ENCODE measurements at places on chromosomes 2 and 18.

DNA sequence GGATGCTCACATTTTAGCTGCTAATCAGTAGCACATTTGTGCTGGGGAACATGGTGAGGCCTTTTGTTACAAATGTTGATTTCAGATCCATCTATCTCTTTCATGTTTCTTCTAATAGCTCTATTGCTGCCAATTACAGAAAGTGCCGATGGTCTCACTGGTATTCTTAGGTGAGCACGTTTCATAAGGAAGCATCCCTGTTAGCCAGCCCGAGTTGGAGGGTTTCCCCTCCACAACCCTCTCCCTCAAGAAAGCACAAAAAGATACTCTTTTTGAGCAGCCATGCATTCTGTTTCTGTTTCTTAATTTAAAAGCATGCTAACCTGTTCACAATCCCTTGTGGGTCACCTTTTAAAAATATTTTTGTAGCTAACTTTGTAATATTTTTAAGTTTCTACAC is 30.8 kb upstream of the ST8SIA5 start:
- no peak for DNase-seq

DNA sequence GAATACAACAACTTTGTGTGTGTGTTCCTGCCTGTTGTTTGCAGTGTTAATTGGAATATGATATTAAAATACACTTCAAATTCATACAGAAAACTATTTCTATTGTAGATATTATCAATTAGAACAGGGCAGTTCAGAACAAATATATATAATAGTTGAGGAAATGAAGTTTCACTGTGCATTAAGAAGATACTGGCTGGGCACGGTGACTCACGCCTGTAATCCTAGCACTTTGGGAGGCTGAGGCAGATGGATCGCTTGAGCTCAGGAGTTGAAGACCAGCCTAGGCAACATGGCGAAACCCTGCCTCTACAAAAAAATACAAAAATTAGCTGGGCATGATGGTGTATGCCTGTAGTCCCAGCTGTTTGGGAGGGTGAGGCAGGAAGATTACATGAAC is 79.3 kb downstream of the ASAP2 start:
- no peak for DNase-seq

DNA sequence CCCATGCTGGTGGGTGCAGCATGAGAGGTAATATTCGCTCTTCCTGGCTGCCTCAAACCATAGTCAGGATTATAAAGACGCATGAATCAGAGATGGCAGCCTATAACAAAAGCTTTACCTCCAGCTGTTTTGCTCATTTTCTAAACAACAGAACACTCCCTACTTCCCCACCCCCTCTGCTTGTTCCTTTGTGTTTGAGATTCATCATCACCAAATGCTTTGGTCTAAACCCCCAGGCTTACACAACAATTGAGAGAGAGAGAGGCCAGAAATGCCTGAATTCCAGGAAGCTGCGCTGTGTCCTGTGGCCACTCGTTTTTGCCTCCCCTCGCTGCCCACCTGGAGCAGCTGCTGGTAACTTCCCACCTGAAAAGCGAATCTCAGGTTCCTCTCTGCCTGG is 78.8 kb upstream of the CAPN13 start:
- no peak for DNase-seq

- peak; percentile 17 for DNase-seq
These were observed 26.8 kb upstream of the MC5R start for GRCh38 chr18:13797157-13797611.

GRCh38 chr2:199378948-199379650 is 78.6 kb downstream of the SATB2 start:
- no peak for DNase-seq

DNA sequence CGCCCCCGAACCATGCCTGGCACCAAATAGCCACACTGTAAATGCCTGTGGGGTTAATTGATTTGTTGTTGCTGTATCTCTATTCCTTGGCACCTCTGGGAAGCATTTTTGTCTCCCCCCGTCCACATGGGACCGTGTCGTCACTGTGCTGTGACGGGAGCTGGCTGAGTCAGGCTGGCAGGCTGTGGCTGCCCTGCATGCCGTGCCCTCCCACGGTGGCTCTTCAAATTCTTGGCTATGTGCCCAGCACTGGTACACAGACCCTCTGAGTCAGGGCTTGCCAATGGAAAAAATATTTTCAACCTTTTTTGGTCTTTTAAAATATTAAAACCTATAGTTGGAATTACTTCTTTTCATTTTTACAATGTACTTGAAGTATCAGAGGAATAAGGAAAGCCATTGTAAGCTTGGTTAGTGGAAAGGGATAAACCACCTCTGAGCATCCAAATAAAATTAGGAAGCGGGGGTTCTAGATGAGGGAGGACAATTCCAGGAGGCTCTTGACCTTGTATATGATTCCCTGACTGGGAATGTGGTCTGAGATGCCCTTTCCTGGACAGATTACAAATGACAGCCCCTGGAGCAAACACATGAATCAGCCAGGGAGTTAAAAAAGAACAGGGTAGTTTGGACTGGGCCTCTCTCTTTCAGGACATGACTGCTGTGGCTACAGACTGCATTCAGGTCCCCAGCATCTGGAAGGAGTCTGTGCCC is 59.4 kb downstream of the DGKD start:
- DNase-seq: peak; percentile 50

- no peak for DNase-seq
These were observed 1465.5 kb downstream of the SUCLG1 start for GRCh38 chr2:82993609-82994008.

DNA sequence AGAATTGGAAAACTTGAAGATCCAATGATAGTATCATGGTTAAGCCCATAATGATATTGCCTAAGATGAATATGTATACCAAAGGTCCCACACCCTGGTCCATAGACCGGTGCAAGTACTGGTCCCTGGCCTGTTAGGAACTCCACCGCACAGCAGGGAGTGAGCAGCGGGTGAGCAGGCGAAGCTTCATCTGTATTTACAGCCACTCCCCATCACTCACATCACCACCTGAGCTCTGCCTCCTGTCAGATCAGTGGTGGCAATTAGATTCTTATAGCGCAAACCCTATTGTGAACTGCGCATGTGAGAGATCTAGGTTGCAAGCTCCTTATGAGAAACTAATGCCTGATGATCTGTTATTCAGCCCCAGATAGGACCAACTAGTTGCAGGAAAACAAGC is 402.4 kb downstream of the EPHA4 start:
- DNase-seq: no peak

GRCh38 chr2:168626647-168627046 is 170.6 kb downstream of the CERS6 start:
- no peak for DNase-seq

GRCh38 chr2:66575625-66576310 is 140.8 kb downstream of the MEIS1 start:
- DNase-seq: no peak

- DNase-seq: no peak
These were observed 33.5 kb upstream of the IL37 start for GRCh38 chr2:112877423-112877822.

DNA sequence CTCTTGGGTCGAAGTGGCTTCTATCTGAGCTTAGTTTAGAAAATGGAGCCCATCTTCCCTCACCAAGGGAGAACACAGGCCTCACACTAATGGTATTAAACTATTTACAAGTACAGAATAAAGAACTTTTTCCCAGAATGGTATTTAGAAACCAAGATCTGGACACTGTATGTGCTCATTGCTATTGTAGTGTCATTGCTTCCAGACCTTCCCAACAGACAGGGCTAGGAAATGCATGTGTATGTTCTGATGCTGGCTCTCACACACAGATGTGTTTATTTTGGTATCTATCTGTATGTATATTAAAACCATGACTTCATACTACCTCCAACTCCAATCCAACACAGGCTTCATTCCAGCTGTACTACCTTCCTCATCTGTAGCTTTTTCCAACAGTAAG is 8.0 kb downstream of the COX5B start:
- no peak for DNase-seq

DNA sequence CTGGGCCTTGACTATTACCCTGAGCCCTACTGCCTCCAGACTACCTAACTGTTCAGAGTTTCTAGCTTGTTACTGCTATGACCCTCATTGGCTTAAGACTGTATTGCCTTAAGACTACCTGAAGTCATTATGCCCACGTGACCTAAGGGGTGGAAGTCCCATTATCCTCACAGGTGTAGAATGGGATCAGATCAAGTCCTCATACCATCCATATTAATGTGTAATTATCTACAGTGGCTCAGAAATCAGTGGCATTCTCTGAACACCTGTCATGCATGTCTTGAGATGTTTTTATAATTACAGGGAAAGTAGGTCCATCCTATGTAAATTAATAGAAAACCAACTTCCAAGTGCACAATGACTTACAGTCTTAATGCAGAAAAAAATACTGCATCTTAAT is 124.0 kb upstream of the CDC42EP3 start:
- no peak for DNase-seq

- no peak for DNase-seq
These were observed 77.1 kb upstream of the CD302 start for GRCh38 chr2:159875083-159875482.

DNA sequence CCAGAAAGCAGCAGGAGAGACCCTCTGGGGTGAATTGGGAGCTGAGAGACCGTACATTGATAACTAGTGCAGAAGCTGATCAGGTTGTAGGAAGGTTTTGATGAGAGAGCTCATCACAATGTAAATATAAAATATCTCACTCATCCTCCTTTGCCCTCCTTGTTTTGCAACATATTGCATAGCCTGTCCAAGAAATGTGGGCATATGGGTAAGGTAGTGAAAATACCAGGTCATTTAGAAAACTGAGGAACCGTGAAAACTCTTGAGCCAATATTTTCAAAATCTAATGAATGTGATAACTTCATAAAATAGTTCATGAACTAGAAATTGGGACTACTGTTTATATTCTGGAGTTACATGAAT is 31.4 kb downstream of the C18orf54 start:
- no peak for DNase-seq

GRCh38 chr2:3472296-3472695 is 47.0 kb downstream of the ADI1 start:
- no peak for DNase-seq

DNA sequence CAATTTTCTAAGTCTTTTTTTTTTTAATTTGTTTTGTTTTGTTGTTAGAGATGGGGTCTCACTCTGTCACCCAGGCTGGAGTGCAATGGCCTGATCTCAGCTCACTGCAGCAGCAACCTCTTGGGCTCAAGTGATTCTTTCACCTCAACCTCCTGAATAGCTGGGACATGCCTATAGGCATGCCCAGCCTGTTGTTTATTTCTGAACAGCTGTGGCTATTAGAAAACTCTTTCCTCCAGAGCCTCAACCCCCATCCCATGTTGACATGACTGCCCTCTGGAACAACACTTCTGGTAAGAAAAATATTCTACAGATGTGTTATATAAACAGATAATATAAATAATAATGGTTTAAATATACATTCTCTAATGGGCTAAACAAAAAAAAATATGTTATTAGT is 44.4 kb upstream of the TWSG1 start:
- no peak for DNase-seq

- DNase-seq: no peak
These were observed 94.9 kb downstream of the DHRS9 start for GRCh38 chr2:169164311-169164710.

GRCh38 chr2:23426263-23426905 is 41.4 kb downstream of the KLHL29 start:
- DNase-seq: no peak

GRCh38 chr2:222976521-222977061 is 75.4 kb upstream of the KCNE4 start:
- no peak for DNase-seq

DNA sequence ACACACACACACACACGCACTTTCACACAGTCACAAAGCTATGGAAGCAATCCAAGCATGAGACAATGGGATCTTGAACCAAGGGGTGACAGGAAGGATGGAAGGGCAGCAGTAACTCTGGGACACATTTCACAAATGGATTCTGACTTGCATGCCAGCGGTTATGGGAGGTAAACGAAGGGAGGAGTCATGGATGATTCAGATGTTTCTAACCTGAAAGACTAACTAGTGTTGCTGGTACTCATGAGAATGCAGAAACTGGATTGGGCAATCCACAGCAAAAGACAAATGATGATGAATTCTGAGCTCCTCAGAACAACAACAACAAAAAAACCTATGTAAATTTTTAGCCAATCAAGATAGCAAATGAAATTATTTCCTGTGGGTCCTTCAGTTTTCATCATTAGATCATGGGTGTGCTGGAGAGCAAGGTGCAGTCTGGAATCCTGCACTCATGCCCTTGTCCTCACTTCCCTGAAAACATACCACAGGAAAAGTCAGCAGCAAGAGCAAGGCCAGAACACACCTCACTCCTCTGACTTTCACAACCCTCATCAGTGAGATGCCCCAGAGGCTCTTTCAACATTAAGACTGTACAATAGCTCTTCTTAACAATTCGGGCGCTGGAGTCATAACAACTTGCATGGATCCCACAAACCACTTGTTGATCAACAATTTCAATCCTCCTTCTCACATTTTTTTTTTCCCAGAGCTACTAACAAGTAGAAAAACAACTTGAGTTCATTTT is 32.6 kb downstream of the ABCA12 start:
- DNase-seq: no peak

DNA sequence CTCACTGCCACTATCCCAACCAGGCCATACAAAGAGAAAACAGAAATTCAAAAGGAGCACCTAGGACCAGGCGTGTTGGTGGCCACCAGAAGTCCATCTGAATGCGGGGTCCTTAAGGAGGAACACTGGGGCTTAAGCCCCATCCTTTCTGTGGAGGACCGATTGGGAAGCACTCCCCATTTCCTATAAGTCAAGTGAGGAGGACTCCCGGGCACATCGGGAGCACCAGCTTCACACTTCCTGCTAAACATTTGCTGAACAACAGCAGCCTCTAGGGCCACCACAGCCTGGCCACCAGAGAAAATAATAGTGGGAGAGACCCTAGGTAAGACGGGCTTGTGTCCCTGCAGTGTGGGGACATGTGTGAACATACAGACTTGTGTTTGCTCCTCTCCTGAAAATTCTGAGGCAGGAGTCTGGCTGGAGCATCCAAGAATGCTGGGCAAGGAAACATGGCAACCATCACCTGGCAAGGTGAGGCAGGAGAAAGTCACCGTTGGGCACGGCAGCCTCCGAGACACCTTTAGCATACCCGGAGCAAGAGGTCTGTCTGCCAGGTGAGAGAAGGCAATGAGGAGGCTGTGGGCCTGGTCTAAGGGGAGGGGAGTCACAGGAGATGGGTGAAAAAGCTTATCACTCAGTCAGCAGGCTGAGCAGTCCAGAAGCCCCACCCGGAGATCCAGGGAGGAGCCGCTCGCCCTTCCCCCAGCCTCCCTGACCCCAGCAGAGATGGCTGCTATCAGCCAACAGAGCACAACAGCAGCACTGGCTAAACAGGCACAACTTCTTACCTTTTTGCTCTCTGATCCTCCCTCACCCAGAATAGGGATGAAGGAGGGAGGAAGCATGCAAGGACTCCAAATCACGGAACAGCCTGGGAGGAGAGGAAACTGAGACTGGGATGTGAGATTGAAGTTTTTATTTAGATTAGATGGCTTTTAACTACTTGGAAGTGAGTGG is 282.3 kb downstream of the EIPR1 start:
- DNase-seq: no peak

DNA sequence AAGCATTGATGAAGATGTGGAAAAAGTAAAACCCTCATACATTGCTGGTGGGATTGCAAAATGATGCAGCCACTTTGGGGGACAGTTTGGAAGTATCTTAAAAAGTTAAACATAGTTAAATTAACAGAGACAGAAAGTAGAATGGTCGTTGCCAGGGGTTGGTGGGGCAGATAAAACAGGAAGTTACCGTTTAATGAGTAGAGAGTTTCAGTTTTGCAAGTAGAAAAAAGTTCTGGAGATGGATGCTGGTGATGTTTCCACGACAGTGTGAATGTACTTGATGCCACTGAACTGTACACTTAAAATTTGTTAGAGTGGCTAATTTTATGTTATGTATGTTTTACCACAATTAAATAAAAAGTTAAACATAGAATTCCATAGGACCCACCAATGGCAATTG is 44.5 kb upstream of the EGR4 start:
- no peak for DNase-seq
